ENCODE measurements at places on chromosomes 2 and 18. TPM values are rescaled to one million over a fixed set of nuclear protein-coding genes. Genes with fewer than 3 reads are reported as not detected.

Gene TRIP12
- total RNA-seq = 211 TPM

Gene ATP6V1C2
- total RNA-seq = 7.6 TPM

Gene LOXHD1
- 2.2 TPM for total RNA-seq

Gene IL1RL1
- total RNA-seq = 1.9 TPM

Gene KLHL41
- total RNA-seq = 613 TPM

Gene CFAP65
- total RNA-seq = 0.23 TPM

Gene CFAP210
- 0.23 TPM for total RNA-seq

Gene AQP12B
- 0.58 TPM for total RNA-seq

Gene STPG4
- not detected for total RNA-seq

Gene DYNAP
- not detected for total RNA-seq

Data from metanephros (tissue), 2 donors.